ENCODE measurements at places on chromosomes 13 and 19.

- no peak for DNase-seq
These were observed 7.9 kb upstream of the PVR start for GRCh38 chr19:44635581-44636438.

- no peak for DNase-seq
These were observed 21.5 kb downstream of the VAV1 start for GRCh38 chr19:6793973-6794372.

DNA sequence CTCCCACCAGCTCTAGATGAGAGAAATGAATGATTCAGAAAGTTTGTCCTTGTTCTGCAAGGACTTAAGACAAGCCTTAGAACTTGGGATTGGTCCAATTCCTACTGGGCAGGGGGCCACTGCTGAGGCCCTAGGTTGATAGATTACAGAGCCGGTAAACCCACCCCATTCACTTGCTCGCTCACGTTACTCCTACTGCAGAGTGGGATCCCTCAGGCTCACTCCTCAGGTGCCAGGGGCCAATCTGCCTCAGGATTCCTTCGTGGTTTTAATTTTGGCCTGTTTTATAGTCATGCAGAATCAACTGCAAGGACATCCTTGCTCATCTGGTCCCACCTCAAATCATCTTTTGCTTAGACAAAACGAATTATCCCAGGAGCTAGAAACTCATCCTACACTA is 59.0 kb downstream of the SERP2 start:
- no peak for DNase-seq

DNA sequence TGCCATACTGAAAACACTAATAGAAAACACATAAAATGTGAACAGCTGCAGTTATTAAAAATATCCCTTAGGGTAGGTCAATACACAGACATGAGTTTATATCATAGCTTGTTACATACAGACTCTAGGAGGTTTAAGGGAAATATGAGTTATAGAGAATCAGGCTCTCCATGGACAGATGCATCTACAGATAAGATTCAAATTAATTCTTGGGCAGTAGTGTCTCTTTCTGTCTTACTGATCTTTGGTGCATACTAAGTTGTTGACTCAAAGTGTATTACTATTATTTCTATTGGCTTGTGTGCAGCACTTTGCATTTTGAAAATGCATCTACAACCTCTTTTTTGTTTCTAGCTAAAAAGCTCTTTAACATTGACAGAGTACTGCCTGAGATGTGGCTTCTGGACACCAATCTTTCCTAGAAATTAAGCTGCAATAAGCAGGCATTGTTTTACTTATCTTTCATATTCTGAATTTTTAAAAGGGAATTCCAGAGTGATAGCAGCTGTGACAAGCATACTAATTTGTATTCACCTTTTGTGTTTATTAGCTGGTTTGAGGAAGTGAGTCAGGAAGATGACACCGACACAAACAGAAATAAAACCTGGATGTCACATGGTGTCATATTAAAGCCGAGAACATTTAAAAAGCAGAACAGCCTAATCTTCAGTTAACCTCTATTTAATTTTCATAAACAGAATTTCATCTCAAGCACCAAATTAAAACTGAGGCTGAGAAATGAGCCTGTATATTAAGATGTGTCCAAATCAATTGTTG is 399.0 kb downstream of the PCDH9 start:
- DNase-seq = no peak

GRCh38 chr19:7376151-7376852 is 27.6 kb downstream of the ARHGEF18 start:
- no peak for DNase-seq

- DNase-seq = no peak
These were observed 54.1 kb downstream of the MRPL57 start for GRCh38 chr13:21230516-21230915.

DNA sequence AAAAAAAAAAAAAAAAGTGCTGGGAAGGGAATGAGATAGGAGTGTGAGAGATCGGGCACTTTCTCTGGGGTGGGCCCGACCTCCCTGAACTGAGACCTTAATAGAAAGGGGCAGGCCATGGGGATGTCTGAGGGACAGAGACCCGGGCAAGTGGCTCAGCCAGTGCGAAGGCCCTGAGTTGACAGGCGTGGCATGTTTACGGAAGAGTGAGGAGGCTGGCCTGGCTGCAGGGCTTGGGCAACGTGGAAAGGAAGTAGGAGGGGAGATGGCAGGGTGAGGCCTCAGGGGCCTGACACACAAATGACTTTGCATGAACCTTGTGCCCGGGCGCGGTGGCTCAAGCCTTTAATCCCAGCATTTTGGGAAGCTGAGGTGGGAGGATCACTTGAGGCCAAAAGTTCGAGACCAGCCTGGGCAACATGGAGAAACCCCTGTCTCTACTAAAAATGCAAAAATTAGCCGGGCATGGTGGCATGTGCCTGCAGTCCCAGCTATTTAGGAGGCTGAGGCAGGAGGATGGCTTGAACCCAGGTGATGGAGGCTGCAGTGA is 13.9 kb downstream of the FCHO1 start:
- no peak for DNase-seq

Data from HEK293T (cell line).